ENCODE measurements at places on chromosomes 3 and 15.

DNA sequence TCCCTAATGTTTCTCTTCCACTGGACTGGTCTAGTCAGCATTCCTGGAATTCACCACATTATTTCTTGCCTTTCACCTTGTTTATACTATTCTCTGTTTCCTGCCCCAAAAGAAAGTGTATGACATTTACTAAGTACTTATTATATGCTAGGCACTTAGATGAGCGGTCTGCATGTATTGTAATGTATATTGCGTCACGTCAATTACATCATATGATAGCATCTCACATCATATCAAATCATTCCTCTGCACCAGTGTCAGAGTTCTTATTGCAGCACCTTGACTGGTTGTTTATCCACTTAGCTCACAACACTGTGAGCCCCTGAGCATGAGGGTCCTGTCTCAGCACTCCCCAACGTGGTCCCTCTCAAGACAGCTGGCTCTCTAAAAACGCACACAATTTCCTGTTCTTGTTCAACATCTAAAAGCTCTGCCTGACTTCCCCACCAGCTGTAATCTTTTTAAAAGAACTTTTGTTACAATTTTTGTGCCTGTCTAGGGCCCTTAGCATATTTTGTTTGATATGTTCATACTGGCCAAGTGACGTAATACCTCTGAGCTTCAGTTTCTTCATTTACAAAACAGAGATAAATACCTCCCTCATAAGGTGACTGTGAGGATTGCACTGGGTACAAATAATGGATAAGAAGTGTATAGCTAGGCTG, 58.8 kb downstream of the ARHGAP31 start:
- no peak for DNase-seq

DNA sequence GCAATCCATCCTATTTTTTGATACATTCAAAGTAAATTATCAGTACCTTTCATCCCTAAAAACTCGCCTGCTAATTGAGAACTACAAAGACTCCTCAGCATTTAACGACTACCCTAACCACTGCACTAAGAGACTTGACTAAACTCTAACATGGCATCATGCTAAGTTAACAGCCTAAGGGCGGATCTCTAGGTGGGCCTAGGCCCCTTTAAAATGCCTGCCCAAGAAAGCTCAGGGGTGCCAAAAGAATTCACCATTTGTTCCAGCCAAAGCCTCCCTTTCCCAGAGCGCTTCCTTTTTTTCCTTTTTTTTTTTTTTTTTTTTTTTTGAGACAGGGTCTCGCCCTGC, 568 bp upstream of the NEK4 start:
- no peak for DNase-seq

- DNase-seq = no peak
Measured at GRCh38 chr3:66655671-66656070, 154.8 kb upstream of the LRIG1 start.

- no peak for DNase-seq
Measured at GRCh38 chr15:63491116-63491827, 13.1 kb upstream of the USP3 start.

GRCh38 chr15:88512078-88512477, 34.4 kb downstream of the DET1 start:
- DNase-seq = no peak

DNA sequence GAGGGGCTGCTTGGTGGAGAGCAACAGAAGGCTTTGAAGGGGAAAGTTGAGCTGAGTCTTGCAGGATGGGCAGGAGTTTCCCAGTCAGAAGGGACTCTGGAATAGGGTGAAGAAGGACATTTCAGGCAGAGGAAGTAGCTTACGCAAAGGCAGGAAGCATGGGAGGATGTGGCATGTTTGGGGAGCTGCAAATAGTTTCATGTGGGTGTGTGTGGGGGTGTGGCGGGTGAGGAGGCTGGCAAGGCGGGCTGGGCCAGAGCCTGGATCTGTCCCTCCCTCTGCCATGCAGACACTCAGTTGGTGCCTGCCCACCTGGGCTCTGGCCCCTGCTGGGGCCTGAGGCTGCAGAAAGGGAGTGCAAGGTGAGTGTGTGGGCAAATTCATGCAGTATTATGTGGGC, 10.4 kb downstream of the TEX264 start:
- DNase-seq = peak; percentile 73

- no peak for DNase-seq
Measured at GRCh38 chr15:36278219-36278618, 301.2 kb upstream of the CDIN1 start.

DNA sequence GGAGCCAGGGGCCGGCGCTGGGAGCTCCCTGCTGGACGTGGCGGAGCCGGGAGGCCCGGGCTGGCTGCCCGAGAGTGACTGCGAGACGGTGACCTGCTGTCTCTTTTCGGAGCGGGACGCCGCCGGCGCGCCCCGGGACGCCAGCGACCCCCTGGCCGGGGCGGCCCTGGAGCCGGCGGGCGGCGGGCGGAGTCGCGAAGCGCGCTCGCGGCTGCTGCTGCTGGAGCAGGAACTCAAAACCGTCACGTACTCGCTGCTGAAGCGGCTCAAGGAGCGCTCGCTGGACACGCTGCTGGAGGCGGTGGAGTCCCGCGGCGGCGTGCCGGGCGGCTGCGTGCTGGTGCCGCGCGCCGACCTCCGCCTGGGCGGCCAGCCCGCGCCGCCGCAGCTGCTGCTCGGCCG, 1.5 kb downstream of the SMAD6 start:
- DNase-seq = peak; percentile 25

GRCh38 chr3:149174901-149175300, 45.5 kb downstream of the HPS3 start:
- no peak for DNase-seq

DNA sequence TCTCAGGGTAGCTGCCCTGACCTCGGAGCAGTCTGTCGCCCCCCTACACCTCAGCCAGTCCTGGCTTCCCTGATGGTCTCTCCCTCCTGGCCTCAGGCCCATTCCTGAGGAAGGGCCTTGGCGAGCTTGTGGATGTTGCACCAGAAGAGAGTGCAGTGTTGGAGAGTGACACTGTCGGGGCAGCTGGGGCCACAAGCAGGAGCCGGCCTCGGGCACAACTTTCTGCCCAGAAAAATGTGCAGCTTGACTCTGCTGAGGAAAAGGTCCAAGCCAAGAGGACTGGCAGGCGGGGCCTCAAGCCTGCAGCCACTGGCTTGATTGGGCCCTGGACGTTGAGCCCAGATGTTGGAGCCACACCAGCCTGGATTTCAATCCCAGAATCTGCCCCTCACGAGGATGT, 12.8 kb downstream of the HEMK1 start:
- no peak for DNase-seq

DNA sequence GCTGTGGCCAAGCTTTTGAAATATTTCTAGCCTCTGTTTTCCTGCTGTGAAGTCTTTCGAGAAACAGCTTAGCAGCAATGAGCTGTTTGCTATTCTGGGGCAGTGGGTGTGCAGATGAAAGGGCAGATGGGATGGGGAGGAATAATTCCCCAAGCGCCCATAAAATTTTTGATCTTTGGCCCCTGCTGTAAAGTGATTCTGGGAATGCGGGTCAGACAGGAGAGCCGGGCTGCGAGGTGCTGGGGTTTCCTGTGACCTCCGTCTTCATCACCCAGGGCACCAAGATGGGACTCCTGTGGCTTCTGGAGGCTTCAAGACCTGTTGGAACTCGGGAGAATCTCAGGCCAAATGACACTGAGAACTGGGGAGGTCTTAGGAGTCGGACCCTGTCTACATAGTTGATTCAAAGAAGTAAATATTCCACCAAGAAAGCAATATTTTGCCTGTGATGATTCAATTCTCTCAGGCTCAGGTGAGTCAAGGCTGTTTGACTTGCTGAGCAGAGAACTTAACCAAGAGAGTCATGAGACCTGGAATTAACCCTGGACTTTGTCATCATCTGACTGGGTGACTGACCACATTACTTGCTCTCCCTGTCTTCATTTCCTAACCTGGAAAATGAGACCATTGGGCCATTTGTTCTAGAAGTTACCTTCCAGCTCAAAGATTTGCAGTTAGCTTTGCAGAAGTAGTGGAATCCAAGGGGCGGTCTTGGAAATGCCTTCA, 86.4 kb downstream of the POLR2M start:
- DNase-seq = no peak

GRCh38 chr3:193917158-193917557, 218.8 kb upstream of the HES1 start:
- DNase-seq = no peak

DNA sequence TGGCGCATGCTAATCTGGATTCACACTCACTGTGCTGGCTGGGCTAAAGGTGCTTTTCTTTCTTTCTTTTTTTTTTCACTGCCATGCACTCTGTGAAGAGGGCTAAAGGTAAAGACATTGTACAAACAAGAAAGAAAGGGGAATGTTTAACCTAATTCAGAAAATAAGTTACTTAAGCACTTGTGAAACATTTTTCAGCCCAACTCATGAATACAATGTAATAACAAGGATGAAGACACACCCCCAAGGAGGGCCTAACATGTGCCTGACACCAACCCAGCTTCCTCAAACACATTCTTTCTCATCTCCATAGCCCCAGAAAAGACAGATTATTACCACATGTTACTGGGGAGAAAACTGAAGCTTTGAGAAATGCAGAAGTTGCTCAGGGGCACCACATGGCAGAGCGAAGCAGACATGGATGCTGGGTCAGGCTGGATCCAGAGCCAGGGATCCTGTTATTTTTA, 5.7 kb downstream of the STIMATE start:
- no peak for DNase-seq

DNA sequence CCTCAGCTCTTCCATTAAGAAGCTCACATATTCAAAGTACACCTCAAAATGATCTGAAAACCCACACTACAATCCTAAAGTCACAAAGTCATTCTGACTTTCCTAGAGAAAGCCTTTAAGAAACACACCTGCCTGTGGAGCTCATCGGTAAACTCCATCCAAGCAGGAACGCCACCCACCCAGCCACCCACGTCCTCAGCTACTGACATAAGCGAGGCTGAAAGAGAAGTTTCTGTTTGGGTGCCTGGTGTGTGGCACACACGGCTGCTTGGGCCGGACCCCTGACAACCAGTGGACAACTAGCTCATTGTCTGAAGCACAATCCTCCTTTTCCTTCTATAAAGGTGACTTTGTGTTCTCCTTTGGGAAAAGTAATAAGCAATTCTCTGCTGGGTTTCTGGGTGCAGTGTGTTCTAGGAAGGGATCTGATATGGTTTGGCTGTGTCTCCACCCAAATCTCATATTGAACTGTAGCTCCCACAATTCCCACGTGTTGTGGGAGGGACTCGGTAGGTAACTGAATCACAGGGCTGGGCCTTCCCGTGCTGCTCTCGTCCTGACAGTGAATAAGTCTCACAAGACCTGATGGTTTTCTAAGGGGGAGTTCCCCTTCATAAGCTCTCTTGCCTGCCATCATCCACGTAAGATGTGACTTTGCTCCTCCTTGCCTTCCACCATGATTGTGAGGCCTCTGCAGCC, 26.1 kb downstream of the FAM174B start:
- no peak for DNase-seq

GRCh38 chr15:63555507-63555906, 41.7 kb upstream of the FBXL22 start:
- no peak for DNase-seq

DNA sequence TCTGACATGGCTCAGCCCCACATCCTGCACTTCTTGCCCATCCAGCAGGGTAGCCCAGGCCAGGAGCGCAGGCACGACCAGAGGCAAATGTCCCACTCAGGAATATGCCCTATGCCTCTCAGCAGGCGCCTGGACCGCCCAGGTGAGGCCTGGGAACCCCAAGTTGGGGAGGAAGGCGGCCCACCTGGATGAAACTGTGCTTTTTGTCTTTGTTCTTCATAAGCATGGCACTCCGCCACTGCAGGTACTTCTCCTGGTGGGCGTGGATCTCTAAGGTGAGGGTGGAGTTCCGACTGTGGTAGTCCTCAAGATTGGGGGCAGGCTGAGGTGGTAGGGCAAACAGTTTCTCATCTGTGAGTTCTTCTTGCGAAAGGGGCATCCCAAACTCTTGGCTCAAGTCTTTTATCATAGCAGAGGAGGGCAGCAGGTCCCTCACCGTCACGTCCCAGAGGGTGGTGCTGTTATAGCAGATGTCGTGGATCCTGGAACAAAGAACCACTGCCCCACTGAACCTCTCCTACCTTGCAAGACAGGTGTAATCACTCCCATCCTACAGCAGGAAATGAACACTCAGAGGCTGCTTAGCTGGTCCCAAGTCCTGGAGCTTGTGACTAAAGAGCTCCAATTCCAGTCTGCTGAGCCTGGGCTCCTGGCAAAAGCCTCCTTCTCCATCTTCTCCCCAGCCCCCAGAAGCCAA, 53.2 kb downstream of the ACAD9 start:
- no peak for DNase-seq

GRCh38 chr3:138349926-138350665, 1.7 kb downstream of the MRAS start:
- DNase-seq = no peak

- DNase-seq = no peak
Measured at GRCh38 chr15:100580414-100580813, 21.6 kb downstream of the LINS1 start.

DNA sequence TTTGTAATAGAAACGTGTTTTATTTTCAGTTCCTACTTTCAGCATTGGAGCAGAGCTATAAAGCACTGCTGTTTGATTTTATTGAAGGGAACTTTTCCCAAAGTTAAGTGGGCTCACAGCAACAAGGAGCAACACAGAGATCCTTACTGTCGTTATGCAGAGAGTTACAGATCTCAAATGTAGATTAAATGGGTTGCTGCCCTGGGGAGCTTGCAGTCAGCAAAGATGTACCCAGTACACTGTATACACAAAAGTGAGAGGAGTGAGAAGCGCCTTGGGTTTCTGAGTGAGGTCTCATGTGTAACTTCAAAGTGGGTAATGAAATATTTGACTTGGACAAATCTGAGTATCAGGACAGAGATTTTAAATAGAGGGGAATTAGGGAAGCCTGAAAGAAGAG, 47.7 kb downstream of the MED12L start:
- DNase-seq = no peak

DNA sequence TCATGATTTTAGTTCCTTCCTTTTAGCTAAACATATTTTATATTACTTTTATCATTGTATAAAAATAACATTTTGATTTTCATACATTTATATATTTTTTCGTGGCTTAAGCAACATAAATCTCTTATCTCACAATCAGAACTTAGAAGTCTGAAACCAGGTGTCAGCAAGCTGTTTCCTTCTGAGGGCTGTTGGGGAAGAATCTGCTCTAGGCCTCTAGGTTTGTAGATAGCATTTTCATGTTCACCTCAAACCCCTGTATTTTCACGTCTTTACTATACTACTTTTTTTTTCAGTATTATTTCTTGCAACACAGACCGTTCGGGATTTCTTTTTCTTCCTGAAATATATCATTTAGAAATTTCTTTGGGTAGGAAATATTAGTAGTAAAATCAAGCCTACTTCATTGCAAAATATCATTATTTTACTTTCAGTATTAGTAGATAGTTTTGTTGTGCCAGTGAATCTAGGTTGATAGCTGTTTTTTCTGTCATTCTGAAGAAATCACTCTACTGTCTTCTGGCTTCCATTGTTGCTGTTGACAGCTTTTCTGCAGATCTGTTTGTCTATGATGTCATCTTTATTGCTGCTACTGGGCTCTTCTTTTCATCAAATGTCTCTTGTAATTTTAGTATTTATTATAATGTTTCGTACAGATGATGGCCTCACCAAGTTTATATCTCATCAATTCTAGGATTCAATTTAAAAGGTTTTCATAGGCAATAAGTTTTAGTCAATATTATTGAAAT, 756.3 kb downstream of the VGLL3 start:
- no peak for DNase-seq

GRCh38 chr15:28946803-28947202, 61.0 kb downstream of the APBA2 start:
- no peak for DNase-seq

All from DND-41 (cell line).